ENCODE measurements at places on chromosomes 7 and 10.

GRCh38 chr7:93622036-93623033 is 47.8 kb upstream of the CALCR start:
- no peak for DNase-seq

GRCh38 chr7:39488467-39489393 is 77.5 kb upstream of the YAE1 start:
- no peak for DNase-seq

GRCh38 chr7:128869138-128869943 is 6.7 kb downstream of the ATP6V1F start:
- no peak for DNase-seq

DNA sequence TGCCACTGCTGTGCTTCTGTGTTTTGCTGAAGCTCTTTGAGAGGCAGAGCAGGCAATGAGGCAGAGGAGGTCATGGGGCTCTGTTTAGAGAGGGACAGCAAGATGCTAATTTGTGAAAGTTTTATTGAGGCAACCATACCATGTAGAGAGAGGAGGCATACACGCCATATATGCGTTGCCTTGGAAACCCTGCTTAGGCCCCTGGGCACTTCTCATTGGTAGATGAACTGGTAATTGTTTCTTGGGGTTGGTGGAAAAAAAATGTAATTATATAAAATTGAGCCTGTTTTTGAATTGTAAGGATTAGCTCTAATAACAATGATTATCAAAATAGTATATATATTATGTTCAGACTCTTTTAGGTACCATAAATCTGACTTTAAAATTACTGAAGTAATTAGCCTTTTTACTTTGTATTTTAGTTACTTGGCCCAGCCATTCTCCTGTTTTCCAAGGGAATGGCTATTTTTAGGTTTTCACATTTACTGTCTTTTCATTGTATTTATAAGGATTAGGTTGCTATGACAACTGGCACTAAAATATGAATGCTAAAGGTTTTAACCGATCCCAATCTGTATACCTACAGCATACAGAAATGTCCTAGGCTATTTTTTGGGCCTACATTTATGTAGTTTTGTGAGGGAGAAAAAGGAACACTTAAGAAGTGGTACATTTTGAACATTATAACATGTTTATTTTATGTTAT is 52.4 kb downstream of the BZW2 start:
- DNase-seq, result no peak

DNA sequence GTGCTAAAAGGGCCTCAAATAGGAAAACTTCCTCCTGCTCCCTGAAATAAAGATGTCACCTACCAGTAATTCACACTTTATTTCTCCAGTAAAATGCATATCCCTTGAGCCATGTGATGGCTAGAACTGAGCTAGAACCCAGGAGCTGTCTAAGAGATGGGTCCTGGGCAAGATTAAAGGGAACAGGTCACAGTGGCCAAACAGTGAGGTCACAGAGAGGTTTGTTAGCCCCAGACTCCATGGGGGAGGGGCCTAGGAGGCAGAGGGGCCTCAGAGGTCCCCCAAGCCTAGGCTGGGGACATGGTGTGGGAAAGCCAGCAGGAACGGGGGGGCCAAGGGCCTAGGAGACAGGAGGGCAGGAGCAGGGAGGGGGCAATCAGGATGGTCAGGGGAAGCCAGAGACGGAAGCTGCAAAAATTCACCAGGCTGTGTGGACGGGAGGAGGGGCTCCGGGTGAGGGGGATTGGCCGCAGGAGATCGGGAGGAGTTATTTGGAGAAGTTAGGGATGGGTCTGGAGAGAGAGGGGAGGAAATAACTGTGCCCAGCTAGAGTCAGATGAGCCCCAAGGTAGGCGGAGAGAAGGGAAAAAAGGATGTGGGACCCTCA is 3.3 kb downstream of the FBXO24 start:
- DNase-seq, result no peak

GRCh38 chr7:105304040-105304895 is 84.5 kb downstream of the SRPK2 start:
- peak; percentile 29 for DNase-seq

- DNase-seq, result no peak
Measured at GRCh38 chr10:99372546-99373271, 43.6 kb downstream of the CNNM1 start.

DNA sequence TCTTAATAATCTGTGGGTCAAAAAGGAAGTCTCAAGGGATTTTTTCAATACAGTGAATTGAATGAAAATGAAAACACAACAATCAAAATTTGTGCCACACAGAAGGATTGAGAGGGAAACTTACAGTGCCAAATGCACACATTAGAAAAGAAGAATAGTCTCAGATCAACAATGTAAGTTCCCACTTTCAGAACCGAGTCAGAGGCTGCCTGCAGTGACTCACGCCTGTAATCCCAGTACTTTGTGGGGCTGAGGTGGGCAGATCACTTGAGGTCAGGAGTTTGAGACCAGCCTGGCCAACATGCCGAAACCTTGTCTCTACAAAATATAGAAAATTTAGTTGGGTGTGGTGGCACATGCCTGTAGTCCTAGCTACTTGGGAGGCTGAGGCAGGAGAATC is 12.5 kb upstream of the KEL start:
- no peak for DNase-seq

- DNase-seq, result no peak
Measured at GRCh38 chr7:122622682-122623081, 76.2 kb downstream of the RNF133 start.

DNA sequence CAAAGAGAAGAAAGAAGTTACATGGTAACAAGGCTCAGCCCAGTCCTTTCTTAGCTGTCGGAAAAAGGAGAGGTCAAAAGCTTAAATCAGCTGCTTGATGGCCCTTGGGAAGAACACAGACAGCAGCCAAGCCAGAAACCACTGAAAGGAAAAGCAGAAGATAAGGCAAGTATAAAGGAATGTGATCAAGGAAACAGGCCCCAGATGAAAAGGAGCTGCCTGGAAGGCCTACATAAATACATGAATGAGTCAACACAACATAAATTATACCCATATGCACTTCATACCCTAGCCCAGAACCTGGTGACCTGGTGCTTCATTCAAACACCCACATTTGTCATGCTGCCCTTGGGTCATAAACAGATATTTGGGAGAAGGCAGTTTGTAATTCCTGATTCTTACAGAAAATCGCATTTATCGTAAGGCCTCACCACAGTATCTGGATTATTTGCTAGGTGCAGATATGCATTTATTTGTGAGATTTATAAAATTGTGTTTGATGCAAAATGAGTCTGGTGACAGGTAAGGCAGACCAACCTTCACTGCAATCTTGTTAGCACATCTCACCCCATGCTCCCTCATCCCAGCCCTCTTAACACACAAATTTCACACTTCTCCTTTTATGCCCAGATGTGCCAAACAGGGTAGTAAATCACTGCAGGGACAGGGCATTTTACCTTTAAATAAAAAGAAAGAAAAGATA is 94.9 kb upstream of the KCNIP2 start:
- peak; percentile 61 for DNase-seq

- DNase-seq, result no peak
Measured at GRCh38 chr7:46071076-46071475, 150.0 kb upstream of the IGFBP3 start.

GRCh38 chr10:32004161-32004591 is 52.0 kb downstream of the KIF5B start:
- DNase-seq, result no peak

DNA sequence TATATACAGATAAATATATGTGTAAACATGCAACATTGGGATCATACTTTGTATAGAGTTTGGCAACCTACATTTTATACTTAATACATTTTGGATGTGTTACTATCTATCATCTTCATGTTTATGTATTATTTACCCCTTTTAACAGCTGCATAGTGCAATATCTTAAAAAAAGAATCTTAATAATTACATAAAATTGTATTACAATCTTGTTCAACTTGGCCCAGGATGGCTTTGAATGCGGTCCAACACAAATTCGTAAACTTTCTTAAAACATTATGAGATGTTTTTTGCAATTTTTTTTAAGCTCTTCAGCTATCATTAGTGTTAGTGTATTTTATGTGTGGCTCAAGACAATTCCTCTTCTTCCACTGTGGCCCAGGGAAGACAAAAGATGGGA is 26.3 kb upstream of the PRPS1L1 start:
- DNase-seq, result no peak

DNA sequence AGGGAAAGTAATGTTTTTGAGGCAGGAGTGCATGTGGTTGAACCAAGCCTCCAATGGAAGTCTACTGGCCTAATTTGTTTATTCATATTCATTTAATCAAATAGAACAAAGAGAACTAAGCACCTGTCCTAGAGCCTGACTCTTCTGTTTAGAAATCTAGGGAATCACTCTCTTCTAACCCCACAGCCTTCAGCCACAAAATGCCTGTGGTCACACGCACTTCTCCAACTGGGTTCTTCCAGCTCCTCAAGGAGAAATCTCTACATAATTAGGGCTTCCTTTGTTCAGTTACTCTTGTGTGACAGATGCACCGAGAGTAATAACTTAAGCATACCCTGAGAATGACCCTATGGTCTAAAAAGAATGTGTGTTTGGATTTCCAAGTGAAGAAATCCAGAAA is 133.7 kb upstream of the NAMPT start:
- DNase-seq, result no peak

DNA sequence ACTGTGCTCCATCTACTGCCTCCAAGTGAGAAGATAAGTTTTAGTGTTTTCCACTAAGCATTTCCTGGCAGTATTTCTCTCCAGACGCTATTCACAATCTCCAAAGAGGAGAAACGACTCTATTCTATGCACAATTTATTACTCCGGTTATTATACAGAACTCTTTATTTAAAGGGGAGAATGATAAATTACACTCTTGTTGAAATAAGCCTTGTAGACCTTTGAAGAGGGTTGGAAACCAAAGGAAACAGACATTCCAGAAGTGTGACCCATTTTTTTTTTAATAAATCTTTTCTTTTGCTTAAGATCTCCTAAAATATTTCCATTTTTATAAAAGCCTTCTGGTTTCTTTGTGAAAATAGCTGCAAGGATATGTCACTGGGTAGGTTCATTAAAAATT is 76.1 kb upstream of the HDAC9 start:
- no peak for DNase-seq

- no peak for DNase-seq
Measured at GRCh38 chr10:34187201-34187600, 627.9 kb downstream of the PARD3 start.

- no peak for DNase-seq
Measured at GRCh38 chr10:32182476-32182875, 126.3 kb upstream of the KIF5B start.

DNA sequence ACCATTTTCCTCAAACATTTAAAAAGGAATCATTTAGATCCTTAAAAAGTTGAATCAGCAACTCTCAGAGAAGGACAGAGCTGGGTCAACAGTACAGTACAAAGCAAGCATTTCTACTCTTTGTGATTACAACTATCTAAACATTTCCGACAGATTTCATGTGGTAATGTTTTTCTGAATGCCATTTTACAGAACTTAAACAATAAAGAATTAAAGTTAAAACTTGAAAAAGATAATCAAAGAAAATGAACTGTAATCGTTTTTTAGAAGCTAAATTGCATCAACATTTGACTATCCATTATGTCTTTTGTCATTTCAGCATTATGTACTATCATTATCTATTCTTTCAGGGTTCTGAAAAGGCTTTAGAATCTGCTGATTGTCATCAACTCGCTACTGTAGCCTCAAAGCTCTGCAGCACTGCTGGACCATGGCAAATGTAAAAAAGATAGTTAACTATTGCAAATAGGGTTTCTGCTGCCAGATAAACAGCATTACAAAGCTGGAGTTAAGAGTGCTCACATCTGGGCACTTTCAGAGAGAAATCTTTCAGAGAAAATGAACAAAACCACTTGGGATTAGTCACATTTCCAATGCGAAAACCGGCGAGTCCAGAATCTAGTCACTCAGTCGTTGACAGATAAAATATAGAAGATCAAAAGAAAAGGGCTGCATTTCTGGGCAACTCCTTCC is 160.4 kb upstream of the LAMB4 start:
- no peak for DNase-seq

- no peak for DNase-seq
Measured at GRCh38 chr7:50393547-50394252, 56.5 kb downstream of the FIGNL1 start.

DNA sequence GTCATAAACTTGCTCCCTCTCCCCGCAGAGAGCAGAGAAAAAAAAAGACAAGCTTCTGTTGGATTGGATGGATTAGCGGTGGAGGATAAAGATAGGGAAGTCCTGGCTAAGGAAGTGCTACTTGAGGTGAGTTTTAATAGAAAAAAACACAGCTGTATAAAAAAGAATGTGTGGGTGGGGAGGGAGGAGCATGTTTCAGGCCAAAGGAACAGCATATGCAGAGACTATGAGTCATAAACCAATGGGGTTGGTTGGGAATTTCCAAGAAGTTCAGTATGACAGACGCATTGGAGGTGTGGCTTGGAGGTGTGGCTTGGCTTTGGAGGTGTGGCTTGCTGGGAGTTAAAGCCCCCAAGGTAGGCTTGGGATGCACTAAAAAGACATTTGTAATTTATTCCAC is 103.0 kb upstream of the LSM8 start:
- peak; percentile 93 for DNase-seq

DNA sequence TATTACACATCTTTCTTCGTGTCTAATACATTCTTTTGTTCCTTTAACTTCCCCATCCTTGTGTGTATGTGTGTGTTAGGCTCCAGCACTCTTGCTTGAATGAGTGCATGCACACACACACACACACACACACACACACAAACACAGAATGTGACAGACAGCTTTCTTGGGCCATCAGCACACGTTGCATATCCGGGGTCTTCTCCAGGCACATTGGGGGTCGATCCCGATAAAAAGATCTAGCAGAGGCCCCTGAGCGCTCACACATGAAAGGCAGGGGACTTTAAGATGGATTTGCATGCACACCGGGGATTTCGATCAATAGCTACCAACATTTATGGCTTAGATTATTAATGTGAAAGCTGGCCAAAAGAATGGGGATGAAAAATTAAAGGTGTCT is 4.5 kb downstream of the SKIDA1 start:
- DNase-seq, result no peak

DNA sequence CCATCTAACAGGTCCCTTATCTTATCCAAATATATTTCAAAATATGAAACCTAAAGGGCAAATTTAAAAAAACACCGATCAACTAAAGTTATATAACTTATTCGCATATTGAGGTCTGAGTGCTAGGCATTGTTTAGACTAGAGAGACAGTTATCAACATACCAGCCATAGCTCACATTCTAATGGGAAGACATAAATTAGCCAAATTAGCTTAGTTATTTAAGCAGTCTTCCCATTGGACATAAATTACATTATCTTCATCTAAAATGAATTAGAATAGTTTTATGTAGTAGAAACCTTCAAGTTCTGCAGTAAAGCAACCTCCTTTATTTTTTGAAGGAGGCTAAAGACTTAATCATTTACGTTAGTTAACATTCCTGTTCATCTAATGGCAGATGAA is 17.4 kb downstream of the KIF5B start:
- no peak for DNase-seq

GRCh38 chr7:20407585-20408466 is 77.1 kb downstream of the ITGB8 start:
- DNase-seq, result no peak

DNA sequence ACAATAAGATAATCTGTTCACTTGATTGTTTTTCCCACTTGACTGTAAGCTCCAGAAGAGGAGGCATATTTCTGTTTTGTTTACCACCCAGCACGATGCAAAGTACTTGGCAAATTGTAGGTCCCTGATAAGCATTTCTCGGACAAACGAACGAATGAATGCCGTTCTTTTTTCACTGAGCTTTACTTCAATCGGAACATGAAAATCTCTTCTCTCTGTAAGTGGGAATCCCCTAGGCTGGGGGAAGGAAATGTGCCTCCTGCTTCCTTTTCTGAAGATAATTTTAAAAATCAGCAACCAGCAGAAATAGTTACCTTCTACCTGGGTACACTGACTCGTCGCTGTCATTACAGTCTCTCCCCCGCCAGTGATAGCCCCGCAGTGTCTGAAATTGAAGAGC is 102.9 kb downstream of the AOAH start:
- no peak for DNase-seq

- DNase-seq, result no peak
Measured at GRCh38 chr10:56624082-56624481, 263.0 kb upstream of the ZWINT start.

All from kidney epithelial cell (primary cell).